ENCODE measurements at places on chromosomes 7 and 10. TPM values are rescaled to one million over a fixed set of nuclear protein-coding genes. Genes with fewer than 3 reads are reported as not detected.

DNA sequence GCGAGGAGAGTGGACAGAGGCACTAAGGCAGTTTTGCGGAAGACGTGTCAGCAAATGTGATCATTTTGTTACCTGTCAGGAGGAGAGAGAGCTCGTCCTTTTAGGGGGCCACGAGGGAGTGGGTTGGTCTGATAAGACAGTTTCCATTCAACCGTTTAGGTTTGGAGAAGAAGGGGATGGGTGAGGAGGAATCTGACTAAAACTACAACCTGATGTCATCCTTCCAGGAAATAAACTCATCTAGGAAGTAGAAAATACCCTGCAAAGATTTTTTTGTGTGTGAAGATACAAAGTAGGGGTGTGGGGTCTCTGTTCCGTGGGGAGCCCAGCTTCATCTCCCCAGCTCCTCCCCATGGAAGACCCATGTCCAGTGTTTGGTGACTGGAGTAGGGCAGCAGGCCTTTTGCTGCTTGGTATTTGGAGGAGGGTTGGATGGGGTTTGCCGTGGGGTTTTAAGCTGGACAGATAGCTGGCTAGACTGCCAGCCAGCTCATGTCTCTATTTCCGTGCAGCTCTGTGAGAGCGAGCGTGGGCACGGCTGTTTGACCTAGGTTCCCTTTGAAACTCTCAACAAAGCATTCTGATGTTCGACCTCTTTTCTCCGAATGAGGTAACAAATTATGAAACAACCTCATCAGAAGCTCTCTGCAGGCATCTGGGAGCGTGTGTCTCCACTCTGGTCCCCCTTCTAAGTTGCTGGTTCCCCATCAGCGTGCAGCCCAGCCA is 136.0 kb upstream of the TCF7L2 start:
- no peak overlapping the region for H3K27ac ChIP-seq
- DNase-seq: no peak
- H3K36me3 ChIP-seq: no peaks in the 10 kb centered on the region
- H3K4me3 ChIP-seq: no peak overlapping the region

DNA sequence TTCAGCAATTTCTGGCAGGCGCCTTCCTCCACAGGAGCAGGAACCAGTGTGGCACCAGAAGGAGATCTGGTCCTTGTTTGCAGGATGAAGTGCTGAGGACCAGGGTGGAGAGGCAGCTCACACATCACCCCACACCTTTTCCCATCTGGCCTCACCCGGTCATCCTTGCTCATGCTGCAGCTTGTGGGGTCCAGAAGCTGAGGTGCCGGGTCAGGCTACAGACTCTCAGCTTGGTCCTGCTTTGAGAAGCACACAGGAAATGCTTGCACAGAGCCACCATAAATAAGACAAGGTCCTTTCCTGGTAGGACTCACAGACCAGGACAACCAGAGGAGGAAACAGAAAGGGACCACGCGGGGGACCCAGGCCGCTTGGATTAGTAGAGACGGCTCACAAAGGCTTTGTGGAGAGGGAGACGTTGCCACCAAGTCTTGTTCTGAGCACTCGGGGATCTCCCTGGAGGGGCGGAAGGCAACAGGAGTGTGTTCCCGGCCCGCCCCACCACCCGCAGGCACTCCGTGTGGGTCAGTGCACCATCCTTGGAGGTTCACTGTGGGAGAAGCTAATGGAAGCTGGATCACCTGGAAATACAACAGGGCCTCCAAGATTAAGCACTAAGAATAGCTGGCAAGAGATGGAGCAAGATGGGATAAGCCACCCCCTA is 29.6 kb upstream of the EN2 start:
- no peak overlapping the region for H3K4me3 ChIP-seq
- peaks cover 3% of the 10 kb centered on the region for H3K27me3 ChIP-seq
- no peaks in the 10 kb centered on the region for H3K36me3 ChIP-seq
- DNase-seq: no peak
- no peak overlapping the region for H3K27ac ChIP-seq

GRCh38 chr7:28152594-28152993 is 28.0 kb downstream of the JAZF1 start:
- peaks cover 24% of the 10 kb centered on the region for H3K4me1 ChIP-seq
- no peaks in the 10 kb centered on the region for H3K27me3 ChIP-seq
- no peaks in the 10 kb centered on the region for H3K36me3 ChIP-seq
- no peak overlapping the region for H3K27ac ChIP-seq

DNA sequence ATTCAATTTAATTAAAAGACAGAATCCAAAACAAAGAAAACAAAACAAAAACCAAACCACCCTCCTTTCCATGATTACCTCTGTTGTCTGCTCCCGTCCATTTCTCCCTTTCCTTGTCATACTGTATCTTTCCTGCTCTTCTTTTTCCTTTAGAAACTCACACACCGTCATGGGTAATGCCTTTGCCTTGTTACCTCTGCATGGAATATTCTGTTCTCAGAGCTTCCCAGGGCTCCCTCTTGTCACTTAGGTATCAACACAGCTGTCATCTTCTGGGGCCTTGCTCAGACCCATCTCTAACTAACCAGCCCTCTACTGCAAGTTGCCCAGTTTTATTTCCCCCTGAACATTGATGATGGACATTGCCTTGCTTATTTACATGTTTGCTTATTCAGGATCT is 30.2 kb upstream of the GIMAP8 start:
- no peak overlapping the region for H3K27ac ChIP-seq
- peaks cover 9% of the 10 kb centered on the region for H3K4me1 ChIP-seq
- no peak for DNase-seq
- no peaks in the 10 kb centered on the region for H3K36me3 ChIP-seq
- no peak overlapping the region for H3K4me3 ChIP-seq

- no peak overlapping the region for H3K4me3 ChIP-seq
- no peaks in the 10 kb centered on the region for H3K36me3 ChIP-seq
- no peaks in the 10 kb centered on the region for H3K4me1 ChIP-seq
- no peaks in the 10 kb centered on the region for H3K27me3 ChIP-seq
- no peak overlapping the region for H3K27ac ChIP-seq
- DNase-seq: no peak
Observed at GRCh38 chr10:95537542-95537927, 23.6 kb downstream of the SORBS1 start.

DNA sequence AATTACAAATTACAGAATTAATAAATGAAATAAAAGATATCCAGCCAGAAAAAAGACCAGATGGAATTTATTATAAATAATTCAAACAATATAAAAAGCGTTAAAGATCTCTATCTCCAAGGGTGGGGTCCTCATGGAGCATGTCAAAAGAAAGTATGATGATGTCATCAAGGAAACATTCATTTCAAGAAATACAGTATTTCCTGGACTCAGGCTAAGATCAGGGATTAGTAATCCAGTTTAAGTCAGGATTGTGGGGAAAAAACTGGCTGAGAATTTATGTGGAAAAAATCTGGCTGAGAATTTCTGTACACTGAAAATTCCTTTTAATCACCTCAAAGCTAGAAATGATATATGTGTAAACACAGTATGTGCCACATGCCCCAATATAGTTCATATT is 1075.3 kb downstream of the XPNPEP1 start:
- H3K4me3 ChIP-seq: no peak overlapping the region
- DNase-seq: no peak
- no peaks in the 10 kb centered on the region for H3K27me3 ChIP-seq
- H3K36me3 ChIP-seq: no peaks in the 10 kb centered on the region
- H3K27ac ChIP-seq: no peak overlapping the region

The SUPV3L1 gene
- 78.1 TPM for total RNA-seq

The SPOCK2 gene
- 976 TPM for total RNA-seq

The TYW1B gene
- total RNA-seq: 4.0 TPM

The CPA2 gene
- not detected for total RNA-seq

Measured in CD4-positive, alpha-beta T cell (primary cell).